NCI-H1436 (cell line): ENCODE measurements at places on chromosomes 16 and 17.

- no peak for DNase-seq
These were observed 99.0 kb upstream of the AKTIP start for GRCh38 chr16:53601961-53602360.

- peak; percentile 24 for DNase-seq
These were observed 40.5 kb upstream of the GCSH start for GRCh38 chr16:81136390-81137335.

DNA sequence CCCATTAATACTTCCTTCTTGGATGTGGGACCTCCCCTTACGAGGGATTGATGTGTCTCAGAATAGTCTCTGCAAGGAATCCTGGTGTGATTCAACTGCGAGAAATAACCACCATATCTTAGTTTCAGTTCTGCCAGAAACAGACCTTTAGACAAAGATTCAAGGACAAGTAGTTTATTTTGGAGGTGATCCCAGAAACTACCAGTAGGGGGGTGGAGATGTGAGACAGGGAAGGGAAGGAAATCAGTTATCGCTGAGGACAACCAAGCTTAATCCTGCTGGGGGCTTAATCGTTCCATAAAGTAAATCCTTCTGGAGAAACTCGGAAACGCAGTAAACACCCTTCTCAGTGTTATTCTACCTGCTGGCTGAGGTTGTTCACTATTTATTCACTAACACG, 5.0 kb upstream of the SDR42E1 start:
- DNase-seq = no peak

- peak; percentile 35 for DNase-seq
These were observed 252.3 kb downstream of the SNX29 start for GRCh38 chr16:12228602-12229499.

DNA sequence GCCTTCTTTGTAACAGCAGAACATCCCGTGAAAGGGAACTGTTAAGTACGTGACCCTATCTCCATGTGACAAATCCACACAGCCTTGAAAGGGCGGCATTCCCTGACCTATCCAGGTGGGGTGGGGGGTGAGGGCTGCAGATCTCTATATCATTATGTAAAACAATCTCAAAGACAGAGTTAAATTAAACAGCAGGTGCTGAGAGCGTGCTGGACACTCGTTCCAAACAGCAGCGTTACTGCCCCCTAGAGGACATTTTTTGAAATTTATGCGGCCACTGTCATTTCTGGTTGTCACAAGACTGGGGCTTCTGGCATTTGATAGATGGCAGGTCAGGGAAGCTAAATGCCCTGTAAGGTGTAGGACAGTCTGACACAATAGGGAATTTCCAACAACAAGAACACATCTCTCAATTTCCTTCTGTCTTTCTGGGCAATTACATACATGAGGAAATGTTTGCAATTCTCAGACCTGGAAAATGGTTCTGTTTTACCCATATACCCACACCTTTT, 6.7 kb upstream of the SLC25A39 start:
- peak; percentile 88 for DNase-seq

- DNase-seq = no peak
These were observed 432.4 kb downstream of the SOX9 start for GRCh38 chr17:72553051-72553755.

DNA sequence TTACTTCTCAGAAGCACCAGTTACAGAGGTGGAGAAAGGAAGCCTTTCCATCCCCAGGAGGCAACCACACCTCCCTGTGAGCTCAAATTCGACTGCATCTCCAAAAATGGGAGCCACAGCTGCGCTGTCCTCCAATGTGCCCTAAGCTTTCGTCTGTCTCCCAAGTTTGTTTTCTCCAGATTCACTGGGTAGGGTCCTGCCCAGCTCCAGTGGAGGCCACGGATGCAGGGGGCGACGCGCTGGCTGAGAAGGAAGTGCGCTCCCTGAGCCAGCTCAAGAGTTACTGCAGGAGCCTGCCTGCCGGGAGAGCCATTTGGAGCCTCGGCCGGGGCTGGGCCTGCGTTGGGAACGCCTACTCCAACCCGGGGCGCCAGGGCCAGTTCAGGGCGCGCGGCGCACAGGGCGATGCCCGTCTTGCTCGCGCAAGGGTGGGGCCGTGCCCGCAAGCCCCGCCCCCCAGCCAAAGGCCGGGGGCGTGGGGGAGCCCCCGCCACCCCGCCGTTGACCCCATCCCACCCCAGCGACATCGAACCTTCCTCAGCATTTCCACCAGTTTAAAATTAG, 19.5 kb downstream of the SIAH1 start:
- DNase-seq = peak; percentile 71

- DNase-seq = no peak
These were observed 2.4 kb downstream of the ARHGDIA start for GRCh38 chr17:81868674-81869220.

DNA sequence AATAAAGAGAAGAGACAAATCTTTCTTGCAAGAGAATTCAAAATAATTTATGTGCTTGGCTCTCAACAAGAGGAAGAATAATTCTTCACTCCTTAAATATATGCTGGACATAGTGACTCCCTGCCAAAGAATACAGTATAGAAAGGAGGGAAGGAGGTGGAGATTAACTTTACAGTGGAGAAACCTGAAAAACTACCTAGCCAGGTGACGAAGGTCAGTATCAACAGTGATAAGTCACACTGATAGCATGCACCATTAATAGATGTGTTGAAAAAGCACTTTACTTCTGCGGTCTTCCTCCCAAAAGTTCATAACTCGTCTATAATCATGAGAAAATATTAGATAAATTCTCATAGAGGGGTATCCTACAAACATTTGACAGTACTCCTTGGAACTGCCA, 21.4 kb downstream of the CBLN1 start:
- no peak for DNase-seq

DNA sequence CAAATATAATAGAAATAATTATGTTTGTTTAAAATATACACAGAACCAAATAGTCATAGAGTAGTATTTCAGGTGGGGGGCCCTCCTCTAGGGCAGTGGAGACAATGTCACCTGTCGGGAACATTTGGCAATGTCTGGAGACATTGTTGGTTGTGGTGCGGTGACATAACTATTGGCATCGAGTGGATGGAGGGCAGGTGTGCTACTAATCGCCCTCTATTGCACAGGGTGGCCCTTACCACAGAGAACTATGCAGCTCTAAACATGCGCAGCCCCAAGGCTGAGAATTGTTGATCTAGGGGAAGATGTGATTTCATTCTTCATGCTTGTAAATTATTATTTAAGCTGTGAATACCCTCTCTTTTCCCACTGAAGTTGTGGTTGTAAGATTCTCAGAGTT, 594.0 kb downstream of the WWOX start:
- DNase-seq = no peak

GRCh38 chr16:1771864-1772361, 570 bp upstream of the NME3 start:
- DNase-seq = no peak

- DNase-seq = no peak
These were observed 14.3 kb downstream of the SNX29 start for GRCh38 chr16:11990702-11991390.

GRCh38 chr17:76689859-76690258, 20.9 kb downstream of the MXRA7 start:
- DNase-seq = no peak

GRCh38 chr17:8345052-8345690, 5.5 kb downstream of the ODF4 start:
- no peak for DNase-seq

DNA sequence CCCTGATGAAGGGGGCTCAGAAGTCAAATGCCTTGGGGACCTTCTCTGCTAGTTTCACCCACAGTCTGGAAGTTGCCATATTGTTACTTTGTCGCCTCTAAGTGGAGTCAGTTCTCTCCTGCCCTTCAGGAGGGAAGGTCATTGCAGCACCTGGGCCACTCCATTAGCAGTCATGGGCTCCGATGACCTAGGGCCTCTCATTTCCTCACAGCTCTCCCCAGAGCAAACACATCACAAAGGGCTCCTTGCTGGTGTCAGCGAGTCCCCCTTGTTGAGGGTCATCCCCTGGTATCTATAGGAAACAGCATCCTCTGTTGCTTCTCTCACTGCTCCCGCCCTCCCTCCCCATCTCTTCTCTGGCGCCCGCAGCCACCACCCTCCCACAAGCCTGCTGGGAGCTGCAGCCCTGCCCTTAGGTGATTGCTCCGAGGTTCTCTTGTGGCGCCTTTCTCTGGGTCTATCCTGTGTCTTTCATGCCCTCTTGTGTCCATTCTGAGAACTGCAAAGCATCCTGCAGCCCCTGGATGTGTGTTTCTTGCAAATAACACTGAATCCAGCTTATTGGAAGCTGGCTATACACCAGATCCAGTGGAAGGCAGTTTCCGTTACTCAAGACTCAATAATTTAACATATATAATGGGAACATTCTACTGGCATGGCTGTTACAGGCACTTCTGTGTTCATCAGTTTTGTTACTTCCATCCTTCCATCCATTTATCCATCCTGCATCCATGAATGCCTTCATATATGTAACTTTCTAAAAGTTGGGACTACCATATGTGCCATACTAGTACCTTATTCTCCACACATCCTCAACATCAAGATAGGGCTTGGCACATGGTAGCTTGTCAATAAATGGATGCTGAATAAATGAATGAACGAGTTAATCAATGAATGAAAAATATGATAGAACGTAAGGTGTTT, 21.2 kb downstream of the PDILT start:
- DNase-seq = peak; percentile 58

GRCh38 chr17:75508931-75509361, 6.4 kb downstream of the CASKIN2 start:
- DNase-seq = no peak

- no peak for DNase-seq
These were observed 111.9 kb downstream of the XYLT1 start for GRCh38 chr16:17358846-17359245.

GRCh38 chr17:32253117-32253611, 12.5 kb upstream of the RHBDL3 start:
- peak; percentile 84 for DNase-seq

DNA sequence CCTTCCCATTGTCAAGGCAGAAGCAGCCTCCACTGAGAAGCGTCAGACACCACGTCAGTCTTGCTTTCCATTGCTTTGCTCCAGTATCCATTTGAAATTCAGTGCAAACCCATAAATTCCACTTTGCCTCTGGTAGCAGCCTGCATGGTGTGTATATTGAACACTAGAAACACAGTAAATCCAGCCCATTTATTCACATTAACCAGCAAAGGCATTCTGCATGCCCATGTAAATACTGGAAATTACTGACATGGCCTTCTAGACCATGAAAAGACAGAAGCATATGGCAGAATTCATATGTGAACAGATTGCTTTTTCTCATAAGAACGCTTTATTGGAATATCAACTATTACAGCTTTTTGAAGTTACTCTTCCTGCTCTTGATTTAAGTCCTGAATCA, 595.0 kb downstream of the WWOX start:
- no peak for DNase-seq

DNA sequence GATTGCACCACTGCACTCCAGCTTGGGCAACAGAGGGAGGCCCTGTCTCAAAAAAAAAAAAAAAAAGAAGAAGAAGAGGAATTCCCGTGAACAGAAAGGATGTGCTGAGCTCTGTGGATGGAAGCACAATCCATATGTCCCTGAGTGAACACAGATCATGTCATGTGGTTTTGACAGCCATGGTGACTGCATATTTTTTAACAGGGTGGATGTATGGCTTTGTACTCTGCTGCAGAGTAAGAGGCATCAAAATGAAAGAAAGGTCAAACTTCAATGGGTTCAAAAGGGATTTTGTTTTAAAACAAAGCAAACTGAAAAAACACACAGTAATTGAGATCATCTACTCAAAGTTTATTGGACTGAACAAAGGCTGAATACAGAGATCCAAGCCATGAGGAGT, 31.5 kb downstream of the MXRA7 start:
- no peak for DNase-seq

GRCh38 chr17:47844814-47845715, 4.0 kb upstream of the SCRN2 start:
- no peak for DNase-seq

GRCh38 chr16:59878999-59879398, 1144.9 kb upstream of the GOT2 start:
- no peak for DNase-seq

- DNase-seq = no peak
These were observed 7.6 kb upstream of the BEAN1 start for GRCh38 chr16:66419527-66419926.

DNA sequence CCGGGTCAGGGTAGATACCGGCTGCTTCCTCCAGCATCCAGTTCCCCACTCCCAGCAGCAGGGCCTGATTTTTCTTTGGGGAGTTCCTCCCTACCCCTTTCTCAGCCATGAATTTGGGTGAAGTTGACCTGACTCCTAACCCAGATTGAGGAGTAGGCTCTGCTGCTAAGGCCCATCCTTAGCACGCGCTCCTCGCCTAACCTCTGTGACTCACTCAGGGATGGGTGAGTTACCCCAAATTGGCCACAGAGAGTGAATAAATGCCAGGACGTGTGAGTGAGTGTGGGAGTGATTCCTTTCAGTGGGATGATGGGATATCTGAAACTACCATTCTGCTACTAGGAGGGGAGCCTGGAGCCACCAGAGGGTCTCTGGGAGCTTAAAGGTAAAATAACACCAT, 28.9 kb upstream of the ABCC12 start:
- DNase-seq = no peak

DNA sequence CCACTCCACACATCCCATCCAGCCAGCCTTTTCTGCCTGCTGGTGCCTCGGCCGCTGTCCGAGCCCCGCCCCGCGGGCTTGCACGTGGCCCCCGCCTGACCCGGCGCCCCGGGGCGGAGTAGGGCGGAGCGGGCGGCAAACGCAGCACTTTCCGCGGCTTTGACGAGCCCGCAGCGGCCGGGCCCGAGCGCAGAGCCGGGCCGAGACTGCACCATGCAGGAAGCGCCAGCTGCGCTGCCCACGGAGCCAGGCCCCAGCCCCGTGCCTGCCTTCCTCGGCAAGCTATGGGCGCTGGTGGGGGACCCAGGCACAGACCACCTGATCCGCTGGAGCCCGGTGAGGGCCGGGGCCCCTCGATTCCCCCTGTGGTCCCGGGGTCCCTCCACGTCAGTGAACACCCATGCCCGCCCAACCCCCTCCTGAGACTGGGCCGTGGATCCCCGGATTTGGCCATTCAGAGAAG, at the start of gene HSF4:
HSF4 (plus strand) TSS at position 147 of the 463 bp plus-strand sequence; CDS start at position 214, 67 bp downstream.
- no peak for DNase-seq

GRCh38 chr17:69677130-69677529, 262.6 kb downstream of the MAP2K6 start:
- no peak for DNase-seq

GRCh38 chr17:5558815-5559785, 25.2 kb downstream of the NLRP1 start:
- DNase-seq = no peak

DNA sequence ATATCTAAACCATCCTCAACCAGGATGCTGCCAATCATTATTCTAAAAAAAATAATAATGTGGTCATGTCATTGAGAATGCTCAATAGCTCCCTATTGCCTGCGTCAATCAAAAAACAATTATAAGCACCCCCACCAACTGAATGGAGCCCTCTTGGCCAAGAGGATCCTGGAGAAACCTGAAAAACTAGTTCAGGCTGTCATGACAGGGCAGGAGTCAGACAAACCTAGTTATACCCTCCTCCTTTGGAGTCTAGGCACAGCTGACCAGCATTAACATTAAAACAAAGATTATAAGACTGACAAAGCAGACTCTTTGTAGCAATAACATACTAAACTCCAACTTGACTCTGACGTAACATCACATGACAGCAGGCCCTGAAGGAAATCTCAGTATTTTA, 119.2 kb upstream of the CCL2 start:
- no peak for DNase-seq

GRCh38 chr16:12225255-12225654, 248.7 kb downstream of the SNX29 start:
- no peak for DNase-seq
